Activated T-helper 1 cell treated with anti-CD3 and anti-CD28 coated beads, Interleukin-2, amount 50 U/mL, for 16 hours (primary cell): ENCODE measurements at places on chromosomes 6 and 20.
A peak's percentile ranks its signal among the peaks of the same experiment; 100 is the strongest.

GRCh38 chr6:7086488-7086887 lies 21.3 kb upstream of the RREB1 start:
- no peak for DNase-seq

DNA sequence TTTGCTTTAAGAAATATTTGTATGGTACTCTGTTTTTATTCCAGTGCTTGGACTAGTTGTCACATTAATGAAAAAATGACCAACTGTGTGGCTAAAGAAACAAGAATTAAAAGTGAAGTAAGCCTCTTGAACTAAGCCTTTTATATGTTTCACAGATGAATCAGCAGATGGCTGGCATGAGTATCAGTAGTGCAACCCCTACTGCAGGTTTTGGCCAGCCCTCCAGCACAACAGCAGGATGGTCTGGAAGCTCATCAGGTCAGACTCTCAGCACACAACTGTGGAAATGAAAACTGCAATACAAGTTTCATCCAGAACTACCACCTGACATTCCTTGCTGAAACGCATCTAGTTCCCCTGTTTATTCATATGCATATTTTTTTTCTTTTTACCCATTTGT lies 96.8 kb downstream of the B3GAT2 start:
- no peak for DNase-seq

DNA sequence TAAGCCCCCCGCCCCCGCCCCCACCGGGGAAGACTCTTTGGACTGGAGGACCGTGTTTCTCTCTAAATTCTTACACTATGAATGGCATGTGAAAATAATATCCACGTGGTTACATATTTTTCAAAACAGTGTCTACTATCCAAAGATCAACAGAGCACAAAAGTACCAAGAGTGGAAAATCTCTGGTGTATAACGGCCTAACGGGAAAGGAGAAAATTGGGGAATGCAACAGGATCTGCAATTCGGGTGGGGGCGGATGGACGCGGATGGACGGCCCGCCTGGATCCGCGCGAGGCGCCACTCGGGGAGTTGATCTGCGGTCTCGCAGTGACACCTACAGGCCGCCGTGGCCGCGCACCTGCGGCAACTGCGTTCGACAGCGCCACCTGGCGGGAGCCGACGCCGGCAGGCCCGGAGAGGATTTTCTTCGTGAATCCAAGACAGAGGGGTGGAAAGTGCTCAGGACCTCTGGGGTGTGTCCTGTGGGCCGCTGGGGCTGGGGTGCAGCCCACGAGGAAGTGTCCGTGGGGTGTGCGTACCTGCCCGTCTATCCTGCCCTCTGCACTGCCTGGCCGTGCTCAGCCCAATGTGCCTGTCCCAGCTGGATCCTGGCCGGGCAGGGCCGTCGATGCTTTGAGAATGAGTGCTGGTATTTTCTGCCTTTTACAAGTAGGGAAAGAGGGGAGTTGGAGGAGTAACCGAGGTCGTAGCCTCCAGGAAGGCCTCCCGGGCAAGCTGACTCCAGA lies 18.6 kb downstream of the ANKRD60 start:
- DNase-seq = peak; percentile 81

DNA sequence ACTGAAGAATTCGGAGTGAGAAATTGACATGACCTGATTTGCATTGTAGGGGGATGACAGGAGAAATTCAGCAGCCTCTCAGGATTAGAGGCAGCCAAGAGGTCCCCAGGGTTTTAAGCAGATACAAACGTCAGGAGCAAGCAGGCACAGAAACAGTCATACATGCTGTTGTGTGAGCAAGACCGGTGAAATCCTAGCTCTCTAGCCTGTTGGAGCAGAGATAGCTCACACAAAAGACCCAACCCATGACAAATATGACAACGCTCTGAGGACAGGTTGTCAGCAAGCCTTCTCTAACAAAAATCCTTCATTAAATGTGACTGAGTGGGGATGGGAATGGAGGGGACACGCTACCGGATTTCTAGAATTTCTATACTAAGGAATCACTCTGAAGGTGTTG lies 23.0 kb upstream of the AKAP12 start:
- DNase-seq = no peak

DNA sequence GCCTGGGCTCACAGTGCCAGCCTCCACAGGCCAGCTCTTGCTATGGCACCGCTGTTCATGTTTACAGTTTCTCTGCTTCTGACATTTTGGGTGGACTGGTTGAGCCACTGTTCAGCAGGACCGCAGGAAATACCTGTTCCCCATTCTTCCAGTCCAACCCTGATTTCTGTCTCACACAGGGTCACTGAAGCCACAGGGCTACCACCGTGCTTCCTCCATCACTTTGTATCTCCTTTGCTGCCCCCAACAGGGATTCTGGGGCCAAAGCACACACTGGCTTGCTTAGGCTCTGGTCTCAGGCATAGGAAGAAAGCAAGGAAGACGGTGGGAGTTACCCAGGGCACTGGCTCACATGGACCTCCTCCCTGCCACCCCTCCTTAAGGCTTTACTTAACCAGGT lies 164.5 kb downstream of the UNC5CL start:
- DNase-seq = no peak

GRCh38 chr20:58651946-58652605 lies 993 bp downstream of the STX16 start:
- peak; percentile 42 for DNase-seq
